Osteoblast (primary cell): ENCODE measurements at places on chromosomes 4 and X. TPM values are rescaled to one million over a fixed set of nuclear protein-coding genes. Genes with fewer than 3 reads are reported as not detected.

DNA sequence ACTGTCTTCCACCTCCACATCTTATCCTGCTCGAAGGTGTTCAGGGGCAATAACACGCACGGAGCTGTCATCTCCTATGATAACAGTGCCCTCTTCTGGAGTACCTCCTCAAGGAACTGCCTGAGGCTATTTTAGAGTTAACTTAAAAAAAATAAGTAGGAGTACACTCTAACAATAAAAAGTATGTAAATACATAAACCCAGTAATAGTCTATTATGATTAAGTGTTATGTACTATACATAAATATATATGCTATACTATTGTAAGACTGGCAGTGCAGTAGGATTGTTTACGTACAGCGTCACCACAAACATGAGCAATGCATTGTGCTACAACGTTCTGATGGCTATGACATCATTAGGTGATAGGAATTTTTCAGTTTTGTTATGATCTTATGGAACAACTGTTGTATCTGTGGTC lies 34.5 kb upstream of the TLR2 start:
- H3K27me3 ChIP-seq, result no peaks in the 10 kb centered on the region
- no peak overlapping the region for H3K27ac ChIP-seq
- H3K36me3 ChIP-seq, result no peaks in the 10 kb centered on the region

DNA sequence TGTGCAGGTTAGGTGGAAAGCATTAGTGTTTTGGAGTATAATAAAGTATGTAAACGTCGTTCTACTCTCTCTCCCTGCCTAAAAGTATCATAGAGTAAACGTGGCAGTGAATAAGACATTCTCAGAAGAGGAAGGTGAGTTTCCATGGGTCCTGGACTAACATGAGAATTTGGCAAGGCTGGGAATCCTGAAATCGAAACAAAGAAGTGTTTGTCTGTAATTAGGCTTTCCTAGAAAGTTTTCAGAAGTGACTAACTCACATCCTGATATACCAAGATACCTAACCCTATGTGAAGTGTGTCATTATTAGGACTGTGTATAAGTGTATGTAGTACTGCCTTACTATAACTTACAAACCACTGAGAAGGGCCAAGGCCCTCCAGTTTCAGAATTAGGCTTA lies 50.7 kb upstream of the MAOA start:
- H3K27ac ChIP-seq, result no peak overlapping the region
- H3K4me3 ChIP-seq, result no peak overlapping the region
- no peaks in the 10 kb centered on the region for H3K4me1 ChIP-seq
- no peaks in the 10 kb centered on the region for H3K27me3 ChIP-seq

- no peak overlapping the region for H3K27ac ChIP-seq
- no peaks in the 10 kb centered on the region for H3K36me3 ChIP-seq
- no peaks in the 10 kb centered on the region for H3K4me1 ChIP-seq
- no peak overlapping the region for H3K4me3 ChIP-seq
Observed at GRCh38 chr4:174340714-174341113, 57.0 kb downstream of the CEP44 start.

- no peak overlapping the region for H3K4me3 ChIP-seq
- H3K27ac ChIP-seq, result no peak overlapping the region
- no peaks in the 10 kb centered on the region for H3K4me1 ChIP-seq
- DNase-seq, result no peak
- H3K27me3 ChIP-seq, result no peaks in the 10 kb centered on the region
- H3K36me3 ChIP-seq, result no peaks in the 10 kb centered on the region
Observed at GRCh38 chr4:30836231-30836630, 116.1 kb downstream of the PCDH7 start.

- peaks cover 45% of the 10 kb centered on the region for H3K4me1 ChIP-seq
- no peaks in the 10 kb centered on the region for H3K27me3 ChIP-seq
- peak overlapping the region; percentile 9 for H3K27ac ChIP-seq
- no peak for DNase-seq
Observed at GRCh38 chr4:85967872-85968271, 392.0 kb downstream of the MAPK10 start.

- no peaks in the 10 kb centered on the region for H3K4me1 ChIP-seq
- no peak overlapping the region for H3K4me3 ChIP-seq
- H3K27me3 ChIP-seq, result no peaks in the 10 kb centered on the region
- H3K36me3 ChIP-seq, result no peaks in the 10 kb centered on the region
- H3K27ac ChIP-seq, result no peak overlapping the region
Observed at GRCh38 chrX:30296408-30297254, 12.6 kb downstream of the NR0B1 start.

DNA sequence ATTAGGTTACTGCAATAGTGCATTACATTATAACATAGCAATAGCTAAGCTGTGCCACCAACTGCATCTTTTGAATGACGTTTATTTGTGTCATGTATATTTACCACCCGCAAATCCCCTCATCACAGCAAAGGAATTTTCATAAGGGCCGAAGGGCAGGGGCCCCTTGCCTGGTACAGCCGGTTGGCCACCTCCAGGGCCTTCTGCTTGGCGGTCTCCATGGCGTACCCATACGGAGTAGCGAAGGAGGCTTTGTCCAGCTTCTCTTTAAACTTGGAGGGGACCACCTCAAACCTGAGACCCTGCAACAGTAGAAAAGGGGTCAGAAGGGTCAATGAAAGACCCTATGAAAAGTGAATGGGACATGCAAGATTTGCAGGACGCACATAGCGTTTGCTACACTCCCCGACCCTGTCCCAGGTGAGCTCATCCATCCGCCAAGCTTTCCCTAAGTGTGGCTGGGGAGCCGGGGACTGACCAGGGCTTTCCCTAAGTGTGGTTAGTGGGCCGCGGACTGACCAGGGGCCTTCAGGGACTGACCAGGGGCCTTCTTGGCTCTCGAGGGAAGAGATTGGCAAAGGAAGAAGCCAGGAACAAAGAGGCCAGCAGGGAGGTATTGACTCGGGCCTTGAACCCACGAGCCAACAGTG lies 10.6 kb downstream of the ASMTL start:
- H3K27me3 ChIP-seq, result no peaks in the 10 kb centered on the region
- no peak overlapping the region for H3K27ac ChIP-seq
- H3K4me1 ChIP-seq, result no peaks in the 10 kb centered on the region
- H3K4me3 ChIP-seq, result no peak overlapping the region
- DNase-seq, result no peak

DNA sequence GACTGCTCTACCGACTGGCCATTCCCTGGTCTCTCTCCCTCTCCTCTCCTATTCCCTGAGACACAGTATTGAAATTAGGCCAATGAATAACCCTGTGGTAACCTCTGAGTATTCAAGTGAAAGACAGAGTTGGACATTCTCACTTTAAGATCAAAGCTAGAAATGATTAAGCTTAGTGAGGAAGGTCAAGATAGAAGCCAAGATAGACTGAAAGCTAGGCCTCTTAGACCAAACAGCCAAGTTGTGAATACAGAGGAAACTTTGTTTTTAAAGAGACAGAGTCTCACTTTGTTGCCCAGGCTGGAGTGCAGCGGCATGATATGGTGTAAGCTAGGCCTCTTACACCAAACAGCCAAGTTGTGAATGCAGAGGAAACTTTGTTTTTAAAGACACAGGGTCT lies 64.6 kb downstream of the KDM6A start:
- no peak for DNase-seq
- no peak overlapping the region for H3K4me3 ChIP-seq
- H3K36me3 ChIP-seq, result no peaks in the 10 kb centered on the region
- no peak overlapping the region for H3K27ac ChIP-seq
- H3K4me1 ChIP-seq, result no peaks in the 10 kb centered on the region

GRCh38 chrX:68978255-68978654 lies 149.4 kb downstream of the EFNB1 start:
- H3K27me3 ChIP-seq, result peaks cover 18% of the 10 kb centered on the region
- H3K4me1 ChIP-seq, result peaks cover 2% of the 10 kb centered on the region
- DNase-seq, result no peak
- no peaks in the 10 kb centered on the region for H3K36me3 ChIP-seq

- H3K27ac ChIP-seq, result peak overlapping the region; percentile 57
- no peaks in the 10 kb centered on the region for H3K27me3 ChIP-seq
- peaks cover 51% of the 10 kb centered on the region for H3K4me1 ChIP-seq
- no peaks in the 10 kb centered on the region for H3K36me3 ChIP-seq
- peak; percentile 48 for DNase-seq
Observed at GRCh38 chr4:53767482-53767881, 176.2 kb upstream of the LNX1 start.

DNA sequence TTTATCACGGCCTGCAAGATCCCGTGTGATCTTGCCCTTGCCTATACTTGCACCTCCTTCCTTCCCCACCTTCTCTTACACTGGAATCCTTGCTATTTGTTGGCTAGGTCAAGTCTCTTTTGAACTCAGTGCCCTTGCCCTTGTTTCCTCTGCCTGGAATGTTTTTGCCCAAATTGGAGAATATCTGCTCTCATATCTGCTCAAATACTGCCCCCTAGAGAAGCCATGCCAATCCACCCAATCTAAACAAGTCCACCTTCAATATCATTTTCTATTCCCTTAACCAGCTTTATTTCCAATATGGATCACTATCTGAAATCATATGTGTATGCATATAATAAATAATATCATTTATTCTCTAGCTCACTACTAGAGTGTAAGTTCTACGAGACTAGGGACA lies 1044.2 kb upstream of the FTHL17 start:
- no peak for DNase-seq
- H3K27me3 ChIP-seq, result no peaks in the 10 kb centered on the region
- H3K4me3 ChIP-seq, result no peak overlapping the region
- H3K4me1 ChIP-seq, result no peaks in the 10 kb centered on the region

- H3K27ac ChIP-seq, result no peak overlapping the region
- no peak overlapping the region for H3K4me3 ChIP-seq
- DNase-seq, result no peak
- peaks cover 4% of the 10 kb centered on the region for H3K4me1 ChIP-seq
- H3K27me3 ChIP-seq, result peaks cover 13% of the 10 kb centered on the region
Observed at GRCh38 chr4:184843984-184844554, 18.3 kb upstream of the ACSL1 start.

The MEPE gene
- not detected in 2 replicates for total RNA-seq

The SLC9B1 gene
- total RNA-seq, result 0.29 and 0.72 TPM in 2 replicates

The CLCN4 gene
- total RNA-seq, result 14.1 and 16.2 TPM in 2 replicates
